ENCODE measurements at places on chromosomes 2 and 18.

- no peaks in the 10 kb centered on the region for H3K4me1 ChIP-seq
- H3K4me3 ChIP-seq, result no peak overlapping the region
- peaks cover 28% of the 10 kb centered on the region for H3K27me3 ChIP-seq
Observed at GRCh38 chr2:88897715-88898114, 206.2 kb downstream of the RPIA start.

- no peak overlapping the region for H3K4me3 ChIP-seq
- no peak overlapping the region for H3K27ac ChIP-seq
- H3K4me1 ChIP-seq, result peaks cover 2% of the 10 kb centered on the region
- no peaks in the 10 kb centered on the region for H3K36me3 ChIP-seq
- H3K27me3 ChIP-seq, result peaks cover 11% of the 10 kb centered on the region
Observed at GRCh38 chr18:32507093-32507492, 36.4 kb upstream of the GAREM1 start.

DNA sequence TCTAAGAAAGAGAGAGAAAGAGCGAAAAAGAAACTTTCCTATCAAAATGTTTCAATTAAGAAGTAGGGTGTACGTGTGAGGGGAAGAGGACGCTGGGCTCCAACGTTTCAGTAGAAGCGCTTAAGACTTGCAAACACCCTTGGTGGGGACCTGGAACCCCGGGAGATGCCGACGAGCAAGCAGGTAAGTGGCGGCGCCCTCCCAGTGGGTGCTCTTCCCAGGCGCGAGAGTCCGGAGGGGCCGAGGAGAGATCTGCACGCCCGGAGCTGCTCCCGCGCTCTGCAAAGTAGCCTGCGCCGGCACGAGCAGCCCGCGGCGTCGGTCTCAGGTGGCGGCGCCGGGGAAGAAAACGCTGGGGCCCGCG is 678 bp upstream of the OTX1 start:
- H3K4me1 ChIP-seq, result peaks cover 38% of the 10 kb centered on the region
- DNase-seq, result no peak
- H3K36me3 ChIP-seq, result no peaks in the 10 kb centered on the region
- peak overlapping the region; percentile 83 for H3K4me3 ChIP-seq

- peaks cover 24% of the 10 kb centered on the region for H3K4me1 ChIP-seq
- no peak overlapping the region for H3K27ac ChIP-seq
- no peaks in the 10 kb centered on the region for H3K27me3 ChIP-seq
- H3K4me3 ChIP-seq, result peak overlapping the region; percentile 94
- no peak for DNase-seq
Observed at GRCh38 chr18:36066001-36066400, 1.4 kb downstream of the RPRD1A start.
